ENCODE measurements at places on chromosomes 7 and 10.

GRCh38 chr7:112970771-112971170 is 115.9 kb downstream of the GPR85 start:
- DNase-seq = no peak

- no peak for DNase-seq
Observed at GRCh38 chr7:66933469-66933868, 12.4 kb downstream of the TMEM248 start.

DNA sequence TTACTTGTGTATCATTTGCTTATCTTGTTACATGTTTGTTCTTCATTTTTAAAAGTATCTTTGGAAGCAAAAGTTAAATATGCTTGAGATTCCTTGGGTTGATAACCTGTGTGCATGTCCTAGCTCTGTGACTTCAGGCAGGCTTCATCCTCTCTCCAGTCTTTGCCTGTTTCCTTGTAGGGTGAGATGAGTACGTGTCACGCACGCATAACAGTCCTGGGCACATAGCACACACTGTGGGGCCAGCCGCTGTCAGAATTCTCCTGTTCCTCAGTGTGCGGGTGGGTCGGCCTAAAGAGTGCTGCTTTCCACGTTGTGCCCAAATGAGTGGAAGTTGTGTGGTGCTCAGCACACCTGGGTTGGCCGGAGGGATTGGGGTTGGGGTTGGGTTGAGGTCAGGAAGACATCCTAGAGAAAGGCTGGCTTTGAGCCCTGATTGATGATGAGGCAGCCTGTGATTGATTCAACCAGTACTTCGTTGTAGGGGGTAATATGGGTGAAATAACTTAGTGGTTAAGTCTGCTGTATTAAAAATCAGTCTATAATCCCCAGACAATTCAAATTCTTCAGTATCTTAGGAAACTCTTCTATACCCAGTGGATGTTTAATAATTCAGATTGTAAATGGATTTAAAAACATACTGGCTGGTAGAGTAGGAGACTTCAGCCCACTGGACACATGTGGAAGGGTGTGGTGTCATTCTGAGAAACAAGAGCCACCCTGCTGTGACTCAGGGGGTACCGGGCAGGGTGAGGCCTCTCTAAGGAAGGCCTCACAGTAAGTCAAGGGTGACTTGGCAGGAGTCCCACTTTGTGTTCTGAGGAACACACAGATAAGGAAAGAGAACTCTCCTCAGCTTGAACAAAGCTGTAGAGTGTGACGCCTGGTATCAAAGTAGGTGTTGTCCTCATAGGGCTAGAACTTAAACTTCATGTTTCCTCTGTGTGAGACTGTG is 54.8 kb downstream of the DAGLB start:
- peak; percentile 79 for DNase-seq

DNA sequence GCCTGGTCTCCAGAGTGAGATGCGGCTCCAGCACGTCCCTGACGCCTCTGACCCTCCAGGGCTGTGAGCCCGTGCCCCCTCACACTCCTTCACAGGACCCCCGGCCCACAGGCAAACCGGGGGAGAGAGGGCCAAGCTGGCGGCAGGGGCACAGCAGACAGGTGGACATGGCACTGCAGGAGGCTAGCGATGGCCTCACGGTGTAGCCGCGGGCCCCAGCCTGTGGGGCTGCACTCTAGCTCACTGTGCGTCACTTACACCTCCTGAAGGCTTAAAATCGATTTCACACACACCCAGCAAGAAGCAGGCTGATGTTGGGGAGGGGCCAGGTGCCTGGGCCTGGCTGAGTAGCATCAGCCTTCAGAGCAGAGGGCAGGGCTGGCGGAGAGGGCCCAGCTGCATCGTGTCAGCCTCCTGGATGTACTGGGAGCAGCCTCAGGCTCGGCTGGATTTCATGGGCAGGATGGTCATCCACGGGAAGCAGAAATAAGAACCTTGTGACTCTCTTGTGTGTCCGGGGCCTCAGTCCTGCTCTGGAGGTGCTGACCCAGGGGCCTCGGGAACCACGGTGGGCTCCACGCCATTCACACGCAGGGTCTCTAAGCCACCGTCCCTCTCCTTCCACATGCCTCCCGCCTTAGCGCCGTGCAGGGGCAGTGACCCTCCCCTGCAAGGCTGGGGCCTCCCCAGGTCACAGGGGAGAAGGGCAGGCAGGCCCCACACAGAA is 19.4 kb upstream of the KNDC1 start:
- DNase-seq = no peak

DNA sequence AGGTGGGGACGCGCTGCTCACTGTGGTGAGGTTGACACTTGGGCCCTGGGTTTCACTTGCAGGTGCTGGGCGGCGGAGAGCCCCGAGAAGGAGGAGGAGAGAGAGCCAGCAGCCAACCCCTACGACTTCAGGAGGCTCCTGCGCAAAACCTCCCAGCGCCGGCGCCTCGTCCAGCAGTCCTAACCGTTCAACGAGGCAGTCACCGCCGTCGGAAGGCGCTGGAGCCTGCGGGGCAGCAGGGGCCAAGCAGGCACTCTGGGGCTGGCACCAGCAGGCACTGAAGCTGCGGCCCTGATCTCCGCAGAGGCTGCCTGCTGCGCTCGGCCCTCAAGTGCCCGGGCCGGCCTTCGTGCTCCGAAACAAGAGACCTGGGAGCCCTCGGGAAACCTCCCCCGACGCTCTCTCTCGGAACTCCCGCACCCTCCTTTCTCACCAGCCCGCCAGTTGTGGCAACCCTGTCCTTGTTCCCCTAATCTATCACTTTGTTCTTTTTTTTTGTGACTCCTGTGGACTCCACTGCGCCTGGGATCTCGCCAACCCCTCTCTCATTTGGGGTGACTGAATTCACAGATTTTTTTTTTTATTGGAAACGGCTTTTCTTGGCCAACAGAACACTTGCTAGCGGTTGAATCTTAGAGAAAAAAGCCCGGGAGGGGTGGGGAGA is 4.7 kb upstream of the GAD2 start:
- no peak for DNase-seq

DNA sequence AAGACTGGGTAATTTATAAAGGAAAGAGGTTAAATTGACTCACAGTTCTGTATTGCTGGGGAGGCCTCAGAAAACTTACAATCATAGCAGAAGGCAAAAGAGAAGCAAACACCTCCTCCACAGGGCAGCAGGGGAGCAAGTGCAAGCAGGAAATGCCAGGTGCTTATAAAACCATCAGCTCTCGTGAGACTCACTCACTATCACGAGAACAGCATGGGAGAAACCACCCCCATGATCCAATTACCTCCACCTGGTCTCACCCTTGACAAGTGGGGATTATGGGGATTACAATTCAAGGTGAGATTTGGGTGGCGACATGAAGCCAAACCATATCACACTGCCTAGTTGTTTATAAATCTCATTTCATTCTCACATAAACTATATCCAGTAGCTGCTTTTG is 28.0 kb upstream of the CPN1 start:
- no peak for DNase-seq

GRCh38 chr7:12895296-12895695 is 207.9 kb downstream of the ARL4A start:
- peak; percentile 82 for DNase-seq

GRCh38 chr7:117992635-117993376 is 119.6 kb upstream of the CTTNBP2 start:
- no peak for DNase-seq

GRCh38 chr10:34016576-34016975 is 682.1 kb upstream of the NRP1 start:
- no peak for DNase-seq

GRCh38 chr7:20561908-20562307 is 53.6 kb upstream of the ABCB5 start:
- DNase-seq = no peak

GRCh38 chr10:34814223-34814912 is 728 bp downstream of the PARD3 start:
- DNase-seq = peak; percentile 20

DNA sequence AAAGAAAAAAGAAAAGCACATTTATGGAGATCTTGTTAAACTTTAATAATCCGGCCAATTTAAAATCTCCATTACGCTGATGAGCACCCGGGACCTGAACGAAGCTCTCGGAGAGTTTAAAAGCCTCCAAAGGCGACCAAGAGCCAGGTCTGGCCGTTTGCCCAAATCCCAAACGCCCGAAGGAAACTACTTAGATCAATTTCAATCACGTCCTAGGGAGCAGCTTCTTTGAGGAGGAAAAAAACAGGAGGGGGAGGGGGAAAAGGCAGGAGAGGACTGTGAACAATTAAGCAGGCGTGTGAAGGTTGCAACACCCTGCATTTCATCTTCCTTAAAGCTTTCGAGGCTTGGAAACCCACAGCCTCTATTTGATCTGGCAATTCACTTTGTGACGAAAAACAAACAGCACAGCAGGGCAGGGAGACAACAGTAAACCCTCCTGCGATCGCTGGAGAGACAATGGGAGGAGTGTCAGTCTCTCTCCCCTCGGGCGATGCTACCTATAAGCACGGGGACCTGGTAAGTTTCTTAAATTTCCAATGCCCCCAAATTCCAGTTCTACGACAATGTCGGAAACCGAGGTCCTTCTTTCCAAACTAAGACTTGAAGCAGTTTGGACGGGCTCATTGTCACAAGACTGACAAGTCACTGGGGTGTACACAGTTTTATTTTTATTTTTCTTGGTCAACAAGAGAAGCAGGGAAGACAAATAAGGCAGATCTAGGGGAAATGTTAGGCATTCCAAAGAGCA is 1.2 kb downstream of the KLF6 start:
- peak; percentile 86 for DNase-seq
